Fibroblast of skin of right quadriceps (primary cell): ENCODE measurements at places on chromosomes 4 and X.

GRCh38 chrX:82648062-82648461 lies 860.0 kb upstream of the POU3F4 start:
- DNase-seq: no peak

- DNase-seq: no peak
Measured at GRCh38 chr4:73248821-73249220, 9.8 kb downstream of the ANKRD17 start.

GRCh38 chrX:38060331-38060878 lies 54.1 kb downstream of the SYTL5 start:
- no peak for DNase-seq

DNA sequence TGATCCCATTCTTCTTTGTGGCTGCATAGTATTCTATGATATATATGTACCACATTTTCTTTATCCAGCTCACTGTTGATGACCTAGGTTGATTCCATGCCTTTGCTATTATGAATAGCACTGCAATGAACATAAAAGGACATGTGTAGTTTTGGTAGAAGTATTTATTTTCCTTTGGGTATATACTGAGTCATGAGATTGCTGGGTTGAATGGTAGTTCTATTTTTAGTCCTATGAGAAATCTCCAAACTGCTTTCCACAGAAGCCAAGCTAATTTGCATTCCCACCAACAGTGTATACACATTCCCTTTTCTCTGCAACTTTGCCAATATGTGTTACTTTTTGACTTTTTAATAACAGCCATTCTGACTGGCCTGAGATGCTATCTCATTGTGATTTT lies 278.3 kb downstream of the PCDH18 start:
- peak; percentile 81 for DNase-seq

DNA sequence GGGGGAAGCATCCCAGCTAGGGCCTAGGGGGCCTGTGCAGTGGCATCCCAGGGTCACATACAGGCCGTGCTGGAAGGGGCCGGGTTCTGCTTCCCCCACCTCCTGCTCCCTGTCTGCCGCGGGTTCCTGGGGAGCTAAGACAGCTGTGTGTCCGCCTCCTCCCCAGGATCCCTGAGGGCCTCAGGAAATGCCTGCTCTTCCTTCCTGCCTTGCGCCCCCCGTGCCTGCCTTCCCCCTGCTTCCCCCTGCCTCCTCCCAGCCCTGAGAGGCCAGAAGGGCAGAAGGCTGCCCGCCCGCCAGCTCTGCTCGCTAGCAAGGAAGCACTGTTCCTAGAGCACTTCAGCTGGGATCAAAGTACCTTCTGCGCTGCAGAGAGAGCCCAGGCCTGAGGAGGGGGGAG lies 2.9 kb upstream of the BGN start:
- no peak for DNase-seq

- DNase-seq: peak; percentile 20
Measured at GRCh38 chr4:14180983-14181601, 553.6 kb upstream of the BOD1L1 start.
